GM18507 (cell line): ENCODE measurements at places on chromosomes 2 and 18.

DNA sequence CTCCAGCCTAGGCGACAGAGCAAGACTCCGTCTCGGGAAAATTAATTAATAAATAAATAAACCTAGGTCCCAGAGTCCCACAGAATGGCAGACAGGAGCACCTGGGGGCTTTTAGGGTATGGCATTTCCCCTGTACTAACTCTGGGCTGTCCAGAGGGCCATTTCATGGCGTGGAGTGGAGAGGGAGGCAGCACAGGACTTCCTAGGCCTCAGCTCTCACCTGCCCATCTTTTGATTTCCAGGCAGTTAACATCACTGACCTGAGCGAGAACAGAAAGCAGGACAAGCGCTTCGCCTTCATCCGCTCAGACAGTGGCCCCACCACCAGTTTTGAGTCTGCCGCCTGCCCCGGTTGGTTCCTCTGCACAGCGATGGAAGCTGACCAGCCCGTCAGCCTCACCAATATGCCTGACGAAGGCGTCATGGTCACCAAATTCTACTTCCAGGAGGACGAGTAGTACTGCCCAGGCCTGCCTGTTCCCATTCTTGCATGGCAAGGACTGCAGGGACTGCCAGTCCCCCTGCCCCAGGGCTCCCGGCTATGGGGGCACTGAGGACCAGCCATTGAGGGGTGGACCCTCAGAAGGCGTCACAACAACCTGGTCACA, 5.1 kb downstream of the IL1RN start:
- DNase-seq, result no peak

GRCh38 chr18:9094307-9095226, 7.9 kb upstream of the NDUFV2 start:
- DNase-seq, result no peak

DNA sequence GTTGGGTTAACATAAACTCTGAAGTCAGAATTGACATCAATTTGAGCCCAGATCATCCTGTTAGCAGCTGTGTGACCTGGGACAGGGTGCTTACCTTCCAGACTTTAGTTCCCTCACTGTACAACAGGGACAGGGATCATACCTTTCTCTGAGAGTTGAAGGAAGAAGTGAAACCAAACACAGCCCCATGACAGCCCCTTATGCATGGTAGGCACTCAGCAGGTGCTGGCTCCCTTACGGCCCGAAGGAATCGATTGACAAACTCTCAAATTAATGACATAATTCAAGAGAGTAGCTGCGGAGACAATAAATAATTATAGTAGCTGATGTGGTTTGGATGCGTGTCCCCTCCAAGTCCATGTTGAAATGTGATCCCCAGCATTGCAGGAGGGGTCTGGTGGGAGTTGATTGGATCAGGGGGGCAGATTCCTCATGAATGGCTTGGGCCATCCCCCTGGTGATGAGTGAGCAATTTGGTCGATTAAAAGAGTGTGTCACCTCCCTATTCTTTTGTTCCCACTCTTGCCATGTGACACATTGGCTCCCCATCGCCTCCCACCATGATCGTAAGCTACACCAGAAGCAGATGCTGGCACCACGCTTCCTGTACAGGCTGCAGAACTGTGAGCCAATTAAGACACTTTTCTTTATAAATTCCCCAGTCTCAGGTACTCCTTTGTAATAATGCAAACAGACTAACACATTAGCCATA, 72.4 kb downstream of the ODC1 start:
- no peak for DNase-seq

DNA sequence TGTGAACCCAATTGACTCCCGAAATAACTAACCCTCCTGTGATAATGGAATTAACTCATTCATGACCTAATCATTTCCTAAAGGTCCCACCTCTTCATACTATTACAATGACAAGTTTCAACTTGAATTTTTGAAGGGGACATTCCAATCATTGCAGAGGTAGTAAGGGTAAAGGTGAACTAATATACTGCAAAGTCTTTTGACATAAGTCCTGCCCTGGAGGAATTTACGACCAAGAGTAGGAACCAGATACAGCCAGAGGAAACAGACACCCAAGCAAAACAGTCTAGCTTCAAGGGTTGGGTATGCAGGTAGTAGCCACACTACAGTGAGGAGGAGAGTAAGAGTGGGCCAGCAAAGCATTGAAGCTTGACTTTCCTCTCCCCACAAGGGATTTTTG, 1.2 kb upstream of the SRBD1 start:
- no peak for DNase-seq

DNA sequence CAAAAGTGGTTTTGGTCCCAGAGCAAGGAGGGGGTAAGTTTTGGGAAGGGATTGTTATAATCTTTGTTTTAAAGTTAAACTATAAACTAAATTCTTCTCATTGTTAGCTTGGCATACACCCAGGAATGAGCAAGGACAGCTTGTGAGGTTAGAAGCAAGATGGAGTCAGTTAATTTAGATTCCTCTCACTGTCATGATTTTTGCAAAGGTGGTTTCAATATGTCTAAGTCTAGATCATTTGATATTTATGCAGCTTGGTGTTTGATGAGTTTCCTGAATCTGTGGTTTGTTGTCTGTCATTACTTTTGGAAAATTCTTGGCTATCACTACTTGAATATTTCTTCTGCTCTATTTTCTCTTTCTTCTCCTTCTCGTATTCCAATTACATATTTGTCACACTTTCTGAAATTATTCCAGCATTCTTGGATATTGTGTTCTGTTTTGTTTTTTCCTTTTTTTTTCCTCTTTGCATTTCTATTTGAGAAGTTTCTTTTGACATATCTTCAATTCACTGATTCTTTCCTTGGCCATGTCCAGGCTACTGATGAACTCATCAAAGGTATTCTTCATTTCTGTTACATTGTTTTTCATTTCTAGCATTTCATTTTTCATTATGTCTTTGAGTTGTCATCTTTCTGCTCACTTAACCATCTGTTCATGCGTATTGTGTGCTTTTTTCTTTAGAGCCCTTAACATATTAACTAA, 5.1 kb downstream of the SP140 start:
- no peak for DNase-seq

DNA sequence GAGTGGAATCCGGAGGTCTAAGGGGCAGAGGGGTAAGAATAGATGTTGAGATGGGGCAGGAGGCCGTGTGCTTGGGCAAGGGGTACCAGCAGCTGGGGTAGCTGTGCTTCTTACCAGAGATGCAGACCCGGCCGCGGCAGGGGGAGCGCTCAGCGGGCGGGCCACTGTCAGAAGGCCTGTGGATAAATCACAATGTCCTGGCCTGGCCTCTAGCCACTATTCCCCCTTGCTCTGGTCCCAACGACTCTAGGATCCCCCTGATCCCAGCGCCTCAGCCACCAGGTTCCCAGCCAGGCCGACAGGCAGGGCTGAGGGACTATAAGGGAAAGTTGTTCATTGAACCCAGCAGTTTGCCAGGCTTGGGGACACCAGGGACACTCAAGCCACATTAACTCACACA, 9.0 kb downstream of the WDR54 start:
- DNase-seq, result no peak

DNA sequence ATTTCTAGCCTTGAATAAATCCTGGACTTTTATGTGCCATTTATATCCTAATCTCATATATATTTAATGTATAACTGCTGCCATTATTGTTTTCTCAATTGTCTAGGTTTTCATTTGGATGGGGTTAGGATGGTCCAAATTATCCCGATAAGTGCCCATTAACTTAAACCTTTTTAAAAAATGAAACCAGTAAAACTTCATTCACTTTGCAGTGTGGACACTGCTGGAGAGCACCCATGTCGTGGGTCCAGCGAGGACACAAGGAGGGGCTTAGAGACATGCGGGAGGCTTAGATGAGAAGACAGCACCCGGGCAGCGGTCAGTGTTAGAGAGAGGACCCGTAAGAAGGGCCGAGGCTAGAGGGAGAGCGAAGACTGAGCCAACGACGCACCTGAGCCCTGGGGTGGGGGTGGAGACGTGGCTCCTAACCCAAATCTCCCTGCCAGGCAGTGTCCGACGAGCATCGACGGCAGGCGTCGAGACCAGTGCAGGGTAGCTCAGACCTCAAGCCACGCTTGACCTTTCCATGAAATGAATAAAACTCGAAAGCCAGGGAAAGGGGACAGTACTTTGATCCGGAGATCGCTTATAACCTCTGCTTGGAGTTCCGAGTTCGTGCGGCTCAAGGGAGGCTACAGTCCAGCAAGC, 9.0 kb upstream of the EN1 start:
- DNase-seq, result no peak

DNA sequence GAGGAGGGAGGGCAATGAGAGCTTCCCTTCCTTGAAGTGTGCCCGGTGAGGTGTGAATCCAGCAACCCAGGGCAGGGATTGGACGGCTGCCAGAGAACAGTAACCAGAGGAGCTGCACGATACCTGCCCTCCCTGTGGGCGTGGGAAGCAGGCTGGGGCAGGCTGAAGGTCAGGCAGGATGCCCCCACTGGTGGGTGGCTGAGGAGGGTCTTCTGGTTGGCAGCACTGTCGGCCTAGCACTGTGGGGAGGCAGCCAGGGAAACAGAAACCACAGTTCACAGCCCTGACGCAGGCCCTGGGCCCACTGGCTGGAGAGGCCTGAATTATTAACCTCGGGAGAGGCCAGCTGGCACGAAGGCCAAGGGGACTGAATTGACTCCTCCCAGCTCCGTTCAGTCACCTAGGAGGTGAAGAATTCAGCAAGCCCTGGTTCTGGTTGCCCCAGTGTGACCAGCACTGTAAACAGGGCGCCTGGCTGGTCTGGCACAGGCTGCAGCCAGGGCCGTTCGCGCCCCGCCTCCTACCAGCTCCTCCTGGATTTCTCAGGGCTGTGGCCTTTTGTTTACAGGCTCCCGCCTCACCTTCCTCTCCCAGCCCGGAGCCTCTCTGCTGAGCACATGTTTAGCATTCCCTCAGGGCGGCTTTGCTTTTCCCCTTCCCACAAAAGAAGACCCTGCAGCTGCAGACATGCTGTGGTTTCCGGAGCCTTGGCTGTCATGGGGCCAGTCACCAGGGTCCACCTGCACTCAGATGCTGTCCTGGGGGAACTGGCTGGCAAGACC, 97.8 kb downstream of the B3GNT2 start:
- DNase-seq, result no peak

DNA sequence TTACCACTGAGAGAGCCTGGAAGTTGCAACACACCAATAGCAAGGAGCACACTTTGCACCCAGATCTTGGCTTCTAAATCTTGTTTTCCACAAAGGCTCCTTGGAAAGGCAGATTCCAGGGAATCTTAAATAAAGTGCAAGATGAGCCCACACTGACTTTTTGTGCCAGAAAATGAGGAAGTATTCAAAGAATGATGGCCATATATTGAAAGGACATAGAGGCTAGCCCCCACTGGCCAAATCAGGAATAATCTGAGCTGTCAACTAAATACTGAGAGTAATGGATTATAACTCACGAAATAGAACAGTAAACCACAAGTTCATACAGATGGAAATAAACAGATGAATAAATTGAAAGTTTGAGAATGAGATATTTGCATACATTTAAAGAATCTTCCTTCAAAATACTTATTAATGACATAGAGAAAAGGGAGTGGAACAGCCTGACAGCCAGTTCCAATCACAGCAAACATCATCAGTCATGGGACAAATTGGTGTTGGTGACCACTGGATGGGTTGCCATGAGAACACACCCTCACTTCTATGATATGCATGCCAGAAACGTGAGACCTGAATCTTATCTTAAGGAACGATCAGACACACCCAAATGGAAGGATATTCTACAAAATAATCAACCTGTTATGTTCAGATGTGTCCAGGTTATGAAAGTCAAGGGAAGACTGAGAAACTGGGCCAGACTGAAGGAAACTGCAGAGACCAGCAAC, 12.2 kb upstream of the ACKR3 start:
- DNase-seq, result no peak

DNA sequence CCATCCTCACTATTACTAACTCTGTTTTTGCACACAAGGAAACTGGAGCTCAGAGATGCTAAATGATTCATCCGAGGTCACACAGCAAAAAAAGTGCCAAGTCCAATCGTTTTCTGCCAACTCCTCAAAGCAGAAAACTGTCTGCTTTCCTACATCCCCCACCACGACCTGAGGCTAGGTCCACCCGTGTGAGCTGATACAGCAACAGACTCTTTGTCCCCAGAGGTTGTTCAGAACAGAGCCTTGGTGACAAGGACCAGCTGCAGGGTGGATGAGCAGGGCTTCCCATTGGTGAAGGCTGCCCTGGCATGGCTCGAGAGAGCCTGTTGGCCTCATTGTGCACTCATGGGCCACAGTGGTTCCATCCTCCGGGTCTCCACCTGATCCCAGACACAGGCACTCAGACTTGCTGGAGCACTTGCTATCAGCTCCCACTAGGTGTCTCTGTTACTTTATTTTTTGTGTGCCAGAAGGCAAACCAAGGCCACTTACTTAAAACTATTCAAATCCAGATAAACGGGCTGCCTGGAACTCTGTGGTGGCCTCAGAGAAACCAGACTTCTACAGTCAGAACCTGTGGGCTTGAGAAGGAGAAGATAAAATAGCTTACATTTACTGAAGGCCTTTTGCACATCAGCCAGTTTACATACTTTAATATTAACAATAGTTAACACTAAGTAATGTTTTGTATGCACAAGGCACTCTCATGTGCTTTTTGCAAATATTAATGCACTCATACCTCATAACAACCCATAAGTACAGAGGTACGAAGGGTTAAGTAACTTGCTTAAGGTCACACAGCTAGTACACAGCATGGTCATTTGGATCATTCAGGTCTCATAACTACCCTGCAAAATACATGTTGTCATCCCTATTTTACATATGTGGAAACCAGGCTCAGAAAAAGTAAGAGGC, 62.9 kb upstream of the CTIF start:
- DNase-seq, result peak; percentile 40

- no peak for DNase-seq
These were observed 504.4 kb downstream of the RIT2 start for GRCh38 chr18:42611134-42611533.

DNA sequence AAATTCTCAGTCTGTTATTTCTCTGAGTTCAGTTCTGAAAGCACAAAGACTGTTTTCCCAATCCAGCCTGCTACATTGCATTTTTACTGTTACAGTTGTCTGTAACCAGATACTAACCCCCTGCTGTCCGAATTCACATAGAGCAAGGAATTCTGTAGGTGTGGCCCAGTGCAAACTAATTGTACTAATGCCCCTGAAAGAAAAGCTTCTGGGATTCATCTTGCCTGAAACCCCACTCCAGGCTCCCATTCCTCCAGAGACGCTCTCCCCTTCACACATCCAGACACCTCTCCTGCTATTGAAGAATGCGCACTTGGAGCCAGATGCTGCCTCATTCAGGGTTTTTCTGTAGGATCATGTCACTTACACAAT, 127.0 kb downstream of the TTC32 start:
- no peak for DNase-seq

DNA sequence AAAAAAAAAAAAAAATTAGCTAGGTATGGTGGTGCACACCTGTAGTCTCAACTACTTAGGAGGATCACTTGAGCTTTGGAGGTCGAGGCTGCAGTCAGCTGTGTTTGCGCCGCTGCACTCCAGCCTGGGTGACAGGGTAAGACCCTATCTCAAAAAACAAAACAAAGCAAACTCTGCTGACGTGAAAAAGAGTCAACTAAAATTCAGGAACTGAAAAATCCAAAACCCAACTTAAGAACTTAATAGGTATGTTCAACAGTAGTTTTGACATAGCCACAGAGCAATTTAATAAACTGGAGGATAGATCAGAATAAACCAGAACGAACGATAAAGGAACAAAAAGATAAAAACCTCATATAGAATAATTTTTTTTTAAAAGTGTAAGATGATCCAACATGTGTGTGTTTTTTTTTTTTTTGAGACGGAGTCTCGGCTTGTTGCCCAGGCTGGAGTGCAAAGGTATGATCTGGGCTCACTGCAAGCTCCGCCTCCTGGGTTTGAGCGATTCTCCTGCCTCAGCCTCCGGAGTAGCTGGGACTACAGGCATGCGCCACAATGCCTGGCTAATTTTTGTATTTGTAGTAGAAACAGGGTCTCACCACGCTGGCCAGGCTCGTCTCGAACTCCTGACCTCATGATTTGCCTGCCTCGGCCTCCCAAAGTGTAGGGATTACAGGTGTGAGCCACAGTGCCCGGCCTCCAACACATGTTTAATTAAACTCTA, 4.3 kb upstream of the ZNF236 start:
- no peak for DNase-seq
